ENCODE measurements at places on chromosomes 1 and 21.

GRCh38 chr1:157193702-157194391 lies 55.7 kb upstream of the ETV3 start:
- peak; percentile 37 for DNase-seq
- H3K4me3 ChIP-seq = no peak overlapping the region
- no peaks in the 10 kb centered on the region for H3K27me3 ChIP-seq
- no peaks in the 10 kb centered on the region for H3K36me3 ChIP-seq
- no peaks in the 10 kb centered on the region for H3K4me1 ChIP-seq

DNA sequence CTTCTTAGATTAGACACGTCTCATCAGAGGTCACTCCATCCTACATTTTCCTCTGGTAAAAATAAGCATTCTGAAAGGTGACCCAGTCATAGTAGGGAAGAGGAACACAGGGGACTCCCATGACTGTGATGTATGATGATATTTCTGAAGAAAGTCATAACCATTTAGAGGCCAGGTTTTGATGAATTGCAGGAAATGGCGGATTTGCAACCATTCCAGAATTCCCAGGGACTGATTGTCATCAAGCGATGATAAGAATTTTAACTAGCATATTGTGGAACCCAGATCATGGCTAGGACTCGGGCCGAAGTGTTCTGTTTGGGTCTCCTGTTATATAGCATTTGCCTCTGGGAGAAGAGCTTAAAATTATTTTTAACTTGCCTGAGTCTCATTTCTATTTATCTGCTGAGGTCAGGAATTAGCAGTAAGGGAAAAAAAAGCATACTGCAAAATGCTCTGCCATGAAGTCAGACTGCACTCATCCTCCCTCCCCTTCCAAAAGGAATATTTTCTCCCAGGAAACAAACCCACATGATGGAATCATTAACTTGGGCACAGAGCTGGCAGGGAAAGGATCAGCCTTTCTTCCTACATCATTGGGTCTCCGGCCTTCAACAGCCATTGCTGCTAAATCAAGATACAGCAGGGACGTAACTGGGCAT lies 286.7 kb downstream of the HLX start:
- H3K36me3 ChIP-seq = no peaks in the 10 kb centered on the region
- no peak for DNase-seq
- H3K4me3 ChIP-seq = no peak overlapping the region
- H3K4me1 ChIP-seq = peaks cover 13% of the 10 kb centered on the region

- no peak for DNase-seq
- H3K4me3 ChIP-seq = no peak overlapping the region
- no peaks in the 10 kb centered on the region for H3K27me3 ChIP-seq
- peaks cover 35% of the 10 kb centered on the region for H3K36me3 ChIP-seq
Observed at GRCh38 chr21:37514038-37514667, 147.6 kb downstream of the DYRK1A start.

GRCh38 chr1:151655371-151655770 lies 43.5 kb downstream of the SNX27 start:
- H3K4me3 ChIP-seq = no peak overlapping the region
- no peak for DNase-seq
- H3K4me1 ChIP-seq = no peaks in the 10 kb centered on the region
- H3K27ac ChIP-seq = no peak overlapping the region
- H3K36me3 ChIP-seq = peaks cover 16% of the 10 kb centered on the region
- H3K27me3 ChIP-seq = no peaks in the 10 kb centered on the region

GRCh38 chr1:22582661-22583635 lies 19.7 kb downstream of the EPHA8 start:
- no peaks in the 10 kb centered on the region for H3K27me3 ChIP-seq
- H3K4me3 ChIP-seq = no peak overlapping the region
- no peaks in the 10 kb centered on the region for H3K36me3 ChIP-seq
- no peaks in the 10 kb centered on the region for H3K4me1 ChIP-seq
- no peak overlapping the region for H3K27ac ChIP-seq
- DNase-seq = no peak

- H3K4me3 ChIP-seq = no peak overlapping the region
- no peak for DNase-seq
- H3K36me3 ChIP-seq = no peaks in the 10 kb centered on the region
- H3K27ac ChIP-seq = no peak overlapping the region
Observed at GRCh38 chr21:44894687-44895302, 21.3 kb upstream of the PTTG1IP start.

- H3K36me3 ChIP-seq = no peaks in the 10 kb centered on the region
- no peak overlapping the region for H3K27ac ChIP-seq
- no peak for DNase-seq
- H3K4me3 ChIP-seq = no peak overlapping the region
- H3K27me3 ChIP-seq = no peaks in the 10 kb centered on the region
Observed at GRCh38 chr1:151509350-151510019, 1.7 kb upstream of the CGN start.

DNA sequence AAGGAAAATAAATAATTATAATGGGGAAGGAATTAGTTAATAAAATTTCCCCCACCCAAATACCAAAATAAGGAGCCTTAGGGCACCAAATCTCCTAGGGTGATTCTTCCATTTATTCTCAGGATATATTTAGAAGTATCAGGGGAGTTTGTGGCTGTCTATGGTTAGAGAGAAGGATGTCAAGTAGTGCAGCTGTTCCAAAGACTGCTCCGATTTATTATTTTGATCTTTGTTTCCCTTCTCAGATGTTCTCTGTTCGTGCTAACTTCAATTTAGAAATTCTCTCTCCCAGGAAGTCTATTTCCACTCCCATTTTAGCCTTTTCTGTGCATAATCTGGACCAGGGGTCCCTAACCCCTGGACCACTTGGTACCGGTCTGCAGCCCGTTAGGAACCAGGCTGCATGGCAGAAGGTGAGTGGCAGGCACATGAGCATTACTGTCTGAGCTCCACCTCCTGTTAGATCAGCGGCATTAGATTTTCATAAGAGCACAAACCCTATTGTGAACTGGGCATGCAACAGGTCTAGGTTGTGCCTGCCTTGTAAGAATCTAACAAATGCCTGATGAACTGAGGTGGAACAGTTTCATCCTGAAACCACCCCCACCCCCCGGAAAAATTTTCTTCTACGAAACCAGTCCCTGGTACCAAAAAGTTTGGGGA lies 9.3 kb upstream of the MAST2 start:
- H3K4me1 ChIP-seq = no peaks in the 10 kb centered on the region
- no peak for DNase-seq
- no peaks in the 10 kb centered on the region for H3K27me3 ChIP-seq
- H3K4me3 ChIP-seq = no peak overlapping the region
- no peak overlapping the region for H3K27ac ChIP-seq

GRCh38 chr1:156663178-156663577 lies 14.0 kb downstream of the NES start:
- no peaks in the 10 kb centered on the region for H3K36me3 ChIP-seq
- H3K4me3 ChIP-seq = no peak overlapping the region
- peak overlapping the region; percentile 85 for H3K27ac ChIP-seq
- peaks cover 74% of the 10 kb centered on the region for H3K4me1 ChIP-seq
- DNase-seq = no peak
- no peaks in the 10 kb centered on the region for H3K27me3 ChIP-seq

DNA sequence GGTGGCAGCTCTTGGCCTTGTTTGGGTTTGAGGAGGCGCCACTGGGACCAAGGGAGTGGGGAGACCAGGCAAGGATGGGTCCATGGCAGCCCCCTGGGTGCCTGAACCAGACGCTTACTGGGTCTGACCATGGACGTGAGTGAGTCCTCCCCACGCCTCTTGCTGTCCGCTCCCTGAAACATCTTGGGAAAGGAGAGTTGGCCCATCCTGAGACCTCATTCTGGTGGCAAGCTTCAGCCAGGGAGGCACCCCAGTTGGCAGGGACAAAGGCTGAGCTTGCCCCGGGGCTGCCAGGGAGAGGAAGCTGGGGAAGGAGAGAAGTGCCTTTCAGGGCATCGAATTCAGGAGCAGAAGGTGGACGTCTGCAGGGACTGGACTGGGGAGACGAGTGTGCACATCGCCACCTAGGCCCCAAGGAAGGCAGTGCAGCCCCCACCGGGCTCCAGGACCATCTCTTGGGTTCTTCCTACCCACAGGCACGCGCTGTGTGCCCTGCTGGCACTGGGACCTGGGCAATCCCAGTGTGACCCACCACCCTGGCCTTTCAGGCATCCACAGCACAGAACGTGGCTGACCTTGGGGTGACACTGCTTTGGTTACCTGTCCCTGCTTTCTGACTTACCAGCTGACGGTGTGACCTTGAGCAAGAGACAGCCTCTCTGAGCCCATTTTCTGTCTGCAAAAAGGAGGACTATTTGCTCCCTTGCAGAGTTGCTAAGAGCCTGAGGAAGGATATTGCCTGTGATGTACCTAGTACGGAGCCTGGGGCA lies 132.9 kb upstream of the WNT4 start:
- no peak for DNase-seq
- no peak overlapping the region for H3K27ac ChIP-seq
- H3K4me1 ChIP-seq = peaks cover 5% of the 10 kb centered on the region

DNA sequence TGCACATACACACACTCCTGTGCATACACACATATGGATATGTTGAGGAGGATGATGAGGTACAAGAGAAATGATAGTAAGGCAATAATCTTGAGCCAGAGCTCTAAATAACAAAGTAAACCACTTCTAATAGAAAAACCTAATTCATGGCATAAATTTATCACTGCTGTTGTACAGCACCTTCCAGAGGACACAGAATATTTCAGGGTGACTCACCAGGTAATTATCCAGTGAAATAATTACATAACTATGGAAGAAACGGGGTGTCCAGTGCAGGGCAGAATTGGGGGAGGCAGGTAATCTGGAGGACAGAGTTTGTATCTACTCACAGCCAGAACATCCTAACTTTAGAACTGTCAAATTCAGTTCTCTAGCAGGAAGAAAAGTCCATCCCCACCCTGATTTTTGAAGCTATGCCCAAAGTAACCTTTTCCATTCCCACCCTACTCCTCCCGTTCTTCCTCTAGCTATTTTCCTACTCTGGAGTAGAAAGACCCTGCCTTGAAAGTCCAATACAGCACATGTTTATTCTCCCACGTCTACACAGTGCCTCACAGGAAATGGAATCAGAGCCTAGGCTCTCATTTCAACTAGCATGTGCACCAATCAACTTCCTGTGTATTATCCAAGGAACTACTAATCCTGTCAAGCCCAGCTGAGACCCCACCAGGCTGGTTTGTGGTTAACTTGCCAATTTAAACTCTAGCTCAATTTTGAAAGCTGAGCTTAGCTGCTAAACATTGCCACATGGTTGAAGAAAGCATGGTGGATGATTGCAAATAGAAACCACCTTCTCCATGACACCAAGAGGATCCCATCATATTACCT lies 96.6 kb downstream of the PTPN14 start:
- DNase-seq = no peak

DNA sequence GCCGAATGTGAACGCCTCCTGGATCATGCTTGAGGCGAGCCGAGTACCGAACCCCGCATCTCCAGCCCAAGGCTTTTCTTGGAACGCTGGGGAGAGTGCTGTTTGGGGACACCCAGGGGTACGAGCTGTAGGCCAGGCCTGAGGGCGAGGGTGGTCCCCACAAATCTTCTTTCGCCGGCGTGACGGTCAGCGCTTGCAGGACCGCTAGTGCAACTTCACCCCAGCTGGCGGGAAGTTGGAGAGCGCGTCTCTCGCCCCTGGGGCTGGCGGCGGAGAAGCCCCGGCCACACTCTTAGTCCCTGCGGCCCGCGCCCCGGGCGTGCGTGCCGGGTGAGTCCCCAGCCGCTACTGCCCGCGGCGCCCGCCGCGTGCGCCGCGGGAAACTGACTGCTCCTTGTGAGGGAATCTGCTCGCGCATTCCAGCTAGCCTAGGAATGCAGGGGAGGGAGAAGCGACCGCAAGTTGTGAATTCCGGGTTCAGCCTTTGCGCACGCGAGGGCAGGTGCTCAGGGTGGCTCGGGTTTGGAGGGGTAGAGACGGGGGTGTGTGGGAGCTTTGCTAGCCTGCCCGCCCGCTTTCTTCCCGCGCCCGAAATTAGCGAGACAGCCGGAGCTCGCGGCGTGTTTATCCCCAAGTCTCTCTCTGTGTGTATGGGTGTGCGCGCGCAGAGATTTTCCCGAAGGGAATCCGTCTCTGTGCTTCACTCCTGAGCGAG lies 884 bp downstream of the LHX4 start:
- H3K4me1 ChIP-seq = peaks cover 61% of the 10 kb centered on the region
- no peaks in the 10 kb centered on the region for H3K36me3 ChIP-seq
- H3K4me3 ChIP-seq = peak overlapping the region; percentile 66
- H3K27ac ChIP-seq = no peak overlapping the region

GRCh38 chr1:97144527-97144926 lies 422.9 kb downstream of the PTBP2 start:
- H3K4me3 ChIP-seq = no peak overlapping the region
- H3K27me3 ChIP-seq = no peaks in the 10 kb centered on the region
- H3K27ac ChIP-seq = no peak overlapping the region
- H3K4me1 ChIP-seq = peaks cover 18% of the 10 kb centered on the region

GRCh38 chr1:118918940-118919259 lies 69.2 kb downstream of the TBX15 start:
- H3K4me3 ChIP-seq = no peak overlapping the region
- H3K27me3 ChIP-seq = no peaks in the 10 kb centered on the region
- no peak overlapping the region for H3K27ac ChIP-seq
- DNase-seq = no peak
- no peaks in the 10 kb centered on the region for H3K36me3 ChIP-seq
- no peaks in the 10 kb centered on the region for H3K4me1 ChIP-seq

- no peaks in the 10 kb centered on the region for H3K36me3 ChIP-seq
- H3K27ac ChIP-seq = no peak overlapping the region
- H3K4me1 ChIP-seq = peaks cover 10% of the 10 kb centered on the region
- no peak overlapping the region for H3K4me3 ChIP-seq
- DNase-seq = no peak
Observed at GRCh38 chr21:37357691-37358090, 8.9 kb upstream of the DYRK1A start.

DNA sequence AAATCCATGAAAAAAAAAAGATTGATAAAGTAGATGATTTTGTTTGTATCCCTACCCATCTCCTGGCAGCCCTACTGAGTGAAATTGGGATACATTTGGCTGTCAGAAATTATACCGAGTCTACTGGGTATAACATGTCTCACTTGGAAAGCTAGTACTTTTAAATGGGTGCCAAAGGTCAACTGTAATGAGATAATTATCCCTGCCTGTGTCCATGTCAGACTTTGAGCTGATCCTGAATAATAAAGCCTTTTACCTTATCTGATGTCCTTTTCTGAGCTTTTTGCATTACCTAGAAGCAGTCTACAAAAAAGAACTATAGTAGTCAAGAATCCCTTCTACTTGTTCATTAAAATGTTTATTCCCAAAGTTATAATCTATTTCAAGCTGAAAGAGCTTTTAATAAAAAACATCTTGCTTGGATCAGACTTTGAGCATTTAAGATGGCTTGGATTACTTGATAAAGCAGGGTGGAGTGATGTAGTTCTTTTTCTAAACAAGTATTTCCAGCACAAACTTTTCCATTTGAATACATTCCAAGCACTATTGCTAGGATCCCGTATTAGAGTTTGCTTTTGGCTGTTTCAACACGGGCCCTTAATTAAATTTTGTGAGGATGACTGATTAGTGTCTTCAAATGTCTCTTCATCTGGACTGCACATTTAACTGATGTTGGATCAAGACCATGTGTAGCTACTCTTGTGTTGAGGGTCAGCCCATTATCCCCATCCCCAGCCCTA lies 69.2 kb downstream of the DTL start:
- H3K36me3 ChIP-seq = no peaks in the 10 kb centered on the region
- H3K4me1 ChIP-seq = peaks cover 32% of the 10 kb centered on the region
- DNase-seq = no peak

All from vagina (tissue), 2 donors.